Hematopoietic multipotent progenitor cell treated with erythropoietin and hydrocortisone succinate and interleukin-3 and kit ligand, for 4 days (in vitro differentiated cells): ENCODE measurements at places on chromosomes 5 and 9.

DNA sequence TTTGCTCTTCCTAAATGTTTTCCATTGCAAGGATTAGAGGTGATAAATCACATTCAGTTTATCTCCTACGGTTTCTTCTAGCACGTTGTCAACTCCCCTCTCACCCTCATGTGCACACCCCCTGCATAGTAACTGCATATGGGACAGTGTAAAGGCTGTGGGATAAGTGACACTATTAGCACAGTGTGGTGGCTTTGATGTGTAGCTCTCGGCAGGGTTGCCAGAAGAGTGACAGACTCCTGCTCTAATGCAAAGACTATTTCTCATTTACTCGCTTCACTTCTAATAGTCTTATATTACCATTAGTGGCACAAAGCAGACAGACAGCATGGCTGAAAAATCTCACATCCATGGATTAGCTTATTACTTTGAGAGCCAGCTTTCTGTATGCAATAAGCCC, 454.6 kb downstream of the CETN3 start:
- no peak for DNase-seq

DNA sequence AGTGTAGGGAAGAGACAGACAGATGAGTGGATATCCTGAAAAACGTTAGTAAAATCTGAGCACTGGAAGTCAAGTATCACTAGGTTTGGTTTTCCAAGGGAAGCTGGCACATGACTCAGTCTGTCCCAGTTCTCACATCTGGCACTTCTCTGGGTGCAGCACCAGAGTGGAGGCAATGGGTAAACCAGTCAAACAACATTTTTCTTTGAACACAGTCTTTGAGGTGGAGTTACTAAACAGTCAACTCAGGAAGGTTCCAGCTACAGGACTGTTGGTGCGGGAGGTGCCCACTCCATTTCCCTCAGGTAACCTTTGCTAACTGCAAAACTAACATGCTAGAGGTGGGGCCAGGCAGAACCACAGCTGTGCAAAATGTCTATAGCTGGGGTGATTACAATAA, 301.4 kb upstream of the RFX3 start:
- no peak for DNase-seq

DNA sequence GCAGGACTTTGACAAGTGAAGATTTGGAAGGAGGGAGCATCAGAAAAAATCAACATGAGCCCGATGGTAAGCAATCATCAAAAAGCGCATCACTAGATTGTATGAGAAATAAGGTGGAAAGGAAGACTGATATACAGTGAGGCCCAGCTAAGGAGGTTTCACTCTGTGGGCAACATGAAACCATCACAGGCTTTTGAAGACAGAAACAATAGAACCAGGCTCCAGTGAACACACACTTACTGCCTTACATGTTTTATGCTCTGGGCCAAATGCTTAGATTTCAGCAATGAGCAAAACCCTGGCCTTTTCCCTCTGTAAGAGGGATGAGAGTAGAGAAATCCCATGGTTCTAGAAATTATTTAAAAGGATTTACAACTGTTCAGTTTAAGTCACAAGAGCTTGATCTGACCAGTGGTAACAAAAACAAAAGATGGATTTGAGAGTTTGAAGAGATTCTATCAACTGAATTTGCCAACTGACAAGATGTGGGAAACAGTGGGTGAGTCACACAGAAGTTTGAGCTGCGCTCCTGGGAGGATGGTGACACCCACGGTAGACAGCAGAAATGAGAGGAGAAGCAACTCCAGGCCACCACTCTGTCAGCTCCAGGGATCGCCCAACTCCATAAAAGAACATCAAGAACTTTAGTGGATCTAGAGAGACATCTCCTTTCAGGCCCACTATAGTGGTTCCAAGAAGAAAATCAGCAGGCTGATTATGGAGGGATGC, 261.8 kb downstream of the MCTP1 start:
- peak; percentile 72 for DNase-seq

GRCh38 chr5:34476941-34477565, 179.1 kb upstream of the RAI14 start:
- no peak for DNase-seq

GRCh38 chr5:38165435-38165834, 92.9 kb upstream of the EGFLAM start:
- DNase-seq: no peak

GRCh38 chr9:6113819-6114218, 98.4 kb upstream of the RANBP6 start:
- DNase-seq: no peak
